ENCODE measurements at places on chromosomes 6 and 20.

GRCh38 chr6:170291271-170292110 is 613 bp upstream of the DLL1 start:
- DNase-seq: no peak

- no peak for DNase-seq
Observed at GRCh38 chr6:143701349-143702234, 23.8 kb downstream of the PHACTR2 start.

DNA sequence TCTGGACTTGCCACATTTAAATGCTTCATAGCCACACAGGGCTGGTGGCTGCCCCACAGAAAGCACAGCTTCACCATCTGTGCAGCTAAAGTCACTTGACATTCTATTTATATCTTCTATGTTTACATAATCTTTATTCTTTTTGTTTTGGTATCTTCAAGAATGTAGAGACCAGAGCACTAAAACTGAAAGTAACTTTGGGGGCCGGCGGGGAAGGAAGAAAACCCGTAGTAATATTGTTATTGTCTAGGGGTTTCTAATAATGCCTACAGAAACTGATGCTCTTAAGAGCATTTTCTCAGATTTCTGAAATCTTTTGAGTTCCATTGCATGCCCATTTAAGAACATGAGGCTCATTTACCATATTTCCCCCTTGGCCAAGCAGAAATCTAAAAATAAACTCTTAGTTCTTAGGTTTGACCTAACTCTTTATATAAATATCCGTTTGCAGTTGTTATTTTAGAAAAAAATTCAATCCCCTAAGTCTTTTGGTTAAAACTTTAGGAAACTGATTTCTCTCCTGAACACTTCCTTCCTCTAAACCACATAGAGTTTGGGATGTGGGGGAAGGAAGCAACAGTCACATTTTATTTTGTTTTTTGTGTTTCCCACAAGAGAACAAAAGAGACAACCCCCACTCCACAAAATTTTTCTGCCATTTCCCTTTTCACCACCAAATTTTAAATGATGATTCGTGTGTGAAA is 207.6 kb downstream of the OGFRL1 start:
- DNase-seq: no peak

GRCh38 chr20:51571460-51571794 is 28.9 kb upstream of the NFATC2 start:
- DNase-seq: no peak

DNA sequence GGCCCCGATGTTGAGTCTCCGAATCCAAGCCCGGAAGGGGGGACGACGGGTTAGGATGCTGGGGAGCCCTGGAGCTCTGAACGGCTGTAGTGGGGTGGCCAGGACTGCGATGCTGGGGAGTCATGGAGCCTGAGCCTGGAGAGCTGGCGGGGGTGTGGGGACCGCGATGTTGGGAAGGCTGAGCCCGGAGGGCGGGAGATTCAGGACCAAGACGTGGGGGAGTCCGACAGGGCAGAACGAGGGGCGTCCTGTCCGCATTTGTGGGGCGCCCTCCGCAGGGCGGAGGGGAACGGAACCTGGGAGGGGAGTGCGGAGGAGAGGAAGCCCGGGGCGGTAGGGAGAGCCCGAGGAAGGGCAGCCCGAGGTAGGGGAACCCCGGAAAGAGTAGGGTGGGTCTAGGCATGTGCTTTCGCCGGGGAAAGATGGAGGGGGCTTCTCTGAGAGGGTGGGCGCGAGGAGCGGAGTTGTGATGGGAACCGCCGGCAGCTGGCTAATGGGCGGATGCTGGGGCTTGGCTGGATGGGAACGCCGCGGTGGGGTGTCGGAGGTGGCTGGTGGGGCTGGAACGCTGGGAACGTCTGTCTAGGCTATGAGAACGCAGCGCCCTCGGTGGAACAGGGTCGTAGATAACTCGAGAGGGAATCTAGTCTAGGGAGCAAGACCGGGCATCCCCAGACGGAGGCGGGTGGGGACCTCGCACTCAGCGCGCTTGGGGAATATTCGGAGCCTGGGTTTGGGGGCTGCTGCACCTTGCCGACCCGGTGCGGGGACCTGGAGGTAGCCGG is 684 bp downstream of the PAQR8 start:
- DNase-seq: no peak

All from vagina (tissue), 2 donors.